ENCODE measurements at places on chromosomes 6 and 20. TPM values are rescaled to one million over a fixed set of nuclear protein-coding genes. Genes with fewer than 3 reads are reported as not detected.

The RHAG gene
- total RNA-seq, result not detected

The WFDC12 gene
- not detected for total RNA-seq

The SPATA25 gene
- total RNA-seq, result 0.38 TPM

The MTFR2 gene
- 19.2 TPM for total RNA-seq

The CLIC5 gene
- total RNA-seq, result 0.52 TPM

- no peak for DNase-seq
Observed at GRCh38 chr6:52524918-52525317, 51.9 kb downstream of the TRAM2 start.

- peak; percentile 87 for DNase-seq
Observed at GRCh38 chr6:131909408-131910218, 41.6 kb downstream of the CCN2 start.

DNA sequence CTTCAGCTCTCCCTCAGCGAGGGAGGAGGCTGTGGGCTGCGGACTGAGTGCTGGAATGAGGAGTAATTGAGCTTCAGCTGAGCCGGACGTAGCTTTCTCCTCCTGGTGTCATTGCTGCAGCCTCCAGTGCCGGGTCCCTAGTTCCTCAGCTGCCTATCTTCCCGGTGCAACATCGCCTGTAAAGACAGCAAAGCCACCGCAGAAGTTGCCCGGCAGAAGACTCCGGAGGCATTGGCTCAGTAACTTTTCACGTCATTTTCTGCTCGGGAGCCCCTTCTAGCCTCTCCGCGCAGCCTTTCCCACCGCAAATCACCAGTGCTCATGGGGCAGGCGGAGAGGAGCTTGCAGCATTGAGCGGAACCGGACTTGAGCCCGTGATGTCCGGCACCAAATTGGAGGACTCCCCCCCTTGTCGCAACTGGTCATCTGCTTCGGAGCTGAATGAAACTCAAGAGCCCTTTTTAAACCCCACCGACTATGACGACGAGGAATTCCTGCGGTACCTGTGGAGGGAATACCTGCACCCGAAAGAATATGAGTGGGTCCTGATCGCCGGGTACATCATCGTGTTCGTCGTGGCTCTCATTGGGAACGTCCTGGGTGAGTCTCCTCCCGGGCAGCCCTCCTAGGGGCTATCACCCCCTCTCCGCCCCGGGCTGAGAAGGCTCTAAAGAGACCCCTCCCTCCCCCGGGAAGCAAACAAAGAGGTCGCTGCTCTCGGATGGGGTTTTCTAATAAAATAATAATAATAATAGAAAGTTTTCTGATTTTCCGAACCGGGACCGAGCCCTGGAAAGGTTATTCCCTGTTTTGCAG lies at the start of gene HCRTR2:
HCRTR2 (plus strand) TSS at position 305 of the 816 bp plus-strand sequence; CDS start at position 378, 73 bp downstream.
- no peak for DNase-seq

DNA sequence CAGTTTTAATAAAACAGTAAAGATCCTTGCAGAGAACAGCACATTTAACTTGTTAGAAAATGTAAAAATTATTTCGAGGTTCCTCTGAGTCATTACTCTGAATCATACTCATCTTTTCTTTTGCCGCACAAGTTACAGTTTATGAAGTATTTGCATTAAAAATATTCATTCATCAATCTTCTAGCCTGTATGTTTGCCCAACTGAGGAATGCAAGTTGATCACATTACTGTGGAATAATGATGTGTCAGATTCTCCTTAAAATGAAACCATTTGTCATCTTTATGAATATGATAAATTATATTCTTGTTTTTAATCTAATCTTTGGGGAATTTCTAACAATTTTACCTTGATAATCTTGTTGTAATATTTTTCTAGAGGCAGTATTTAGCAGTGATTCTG lies 340.4 kb upstream of the OPRM1 start:
- DNase-seq, result no peak

GRCh38 chr6:125212377-125212776 lies 58.8 kb downstream of the TPD52L1 start:
- DNase-seq, result no peak

GRCh38 chr20:59737073-59737666 lies 132.8 kb downstream of the PHACTR3 start:
- no peak for DNase-seq

GRCh38 chr6:136980070-136980469 lies 58.0 kb downstream of the SLC35D3 start:
- no peak for DNase-seq

Measured in activated naive CD4-positive, alpha-beta T cell treated with anti-CD3 and anti-CD28 coated beads for 36 hours (primary cell).